Right ventricle myocardium inferior (tissue), 1 donor: ENCODE measurements at places on chromosomes 5 and 9.

DNA sequence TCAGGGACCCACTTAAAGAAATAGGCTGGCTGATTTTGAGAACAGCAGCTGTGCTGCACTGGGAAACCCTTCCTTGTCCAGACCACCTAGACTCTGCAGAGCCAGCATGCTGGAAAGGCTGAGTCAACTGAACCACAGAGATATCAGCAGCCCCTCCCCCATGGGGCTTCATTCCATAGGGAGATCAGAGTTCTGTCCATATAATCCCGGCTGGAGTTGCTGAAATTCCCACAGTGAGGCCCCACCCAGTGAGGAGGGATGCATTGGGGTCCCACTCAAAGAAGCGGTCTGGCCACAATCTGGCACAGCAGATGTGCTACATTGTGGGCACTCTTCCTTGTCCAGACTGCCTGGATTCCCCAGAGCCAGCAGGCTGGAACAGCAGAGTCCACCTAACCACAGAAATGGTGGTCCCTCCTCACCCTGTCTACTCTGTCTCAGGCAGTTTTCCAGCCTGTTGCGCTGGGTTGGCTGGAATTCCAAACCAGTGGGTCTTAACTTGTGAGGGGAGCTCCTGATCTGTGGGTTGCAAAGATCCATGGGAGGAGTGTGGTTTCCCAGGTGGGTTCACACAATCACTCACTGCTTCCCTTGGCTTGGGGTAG, 127.1 kb downstream of the RNF180 start:
- DNase-seq: peak; percentile 32

- no peak for DNase-seq
These were observed 340.5 kb downstream of the ARHGEF28 start for GRCh38 chr5:73966451-73966850.

DNA sequence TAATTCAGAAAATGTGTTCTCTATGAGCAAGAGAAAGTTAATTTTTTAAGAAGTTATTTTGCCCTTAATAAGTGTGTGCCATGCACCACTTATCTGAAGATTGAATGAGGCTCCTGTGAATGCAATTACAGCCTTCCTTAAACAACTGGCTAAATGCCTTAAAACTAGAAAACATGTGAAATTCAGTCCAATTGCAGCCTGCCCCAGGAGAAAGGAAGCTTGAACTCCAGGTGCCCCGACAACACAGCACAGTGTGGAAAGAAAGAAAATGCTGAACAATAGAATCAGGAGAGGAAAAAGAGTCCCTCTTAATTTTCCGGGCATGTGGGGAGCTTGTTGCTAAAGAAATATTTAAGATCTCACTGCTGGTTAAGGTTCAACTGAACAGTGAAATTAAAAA, 8.8 kb downstream of the LHFPL2 start:
- DNase-seq: no peak

- peak; percentile 32 for DNase-seq
These were observed 12.7 kb downstream of the BRD3 start for GRCh38 chr9:134054891-134055811.

GRCh38 chr5:140420665-140421361, 19.2 kb downstream of the ANKHD1 start:
- DNase-seq: no peak

DNA sequence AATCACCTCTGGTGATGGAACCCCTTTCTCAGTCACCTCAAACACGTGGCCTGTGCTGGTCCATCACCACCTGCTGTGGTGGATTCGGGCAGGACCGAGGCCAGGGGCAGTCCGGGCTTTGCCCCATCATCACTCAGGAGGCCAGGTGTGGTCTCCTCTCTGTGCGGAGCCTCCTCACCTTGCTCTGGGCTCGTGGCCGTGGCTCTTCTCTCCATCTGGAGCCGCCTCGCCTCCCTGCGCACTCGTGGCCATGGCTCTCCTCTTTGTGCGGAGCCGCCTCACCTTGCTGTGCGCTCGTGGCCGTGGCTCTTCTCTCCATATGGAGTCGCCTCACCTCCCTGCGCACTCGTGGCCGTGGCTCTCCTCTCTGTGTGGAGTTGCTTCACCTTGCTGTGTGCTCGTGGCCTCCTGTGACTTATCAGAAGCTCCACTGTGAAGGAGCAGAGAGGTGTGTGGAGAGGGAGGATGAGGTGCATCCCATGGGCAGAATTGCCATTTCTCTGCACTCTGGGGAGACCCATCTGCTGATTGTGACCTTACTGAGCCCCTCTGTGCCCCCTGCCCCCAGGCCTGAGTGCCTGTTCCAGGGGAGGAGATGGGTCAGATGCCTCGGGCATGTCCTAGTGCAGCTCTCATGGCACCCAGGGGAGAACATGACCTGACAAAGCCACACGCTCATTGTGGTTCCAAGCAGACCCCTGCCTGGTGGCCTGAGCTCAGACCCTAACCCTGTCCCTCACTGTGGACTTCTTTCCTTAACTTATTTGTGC, 276.6 kb upstream of the IRX2 start:
- no peak for DNase-seq

GRCh38 chr9:128143525-128144238, 5.6 kb upstream of the LCN2 start:
- peak; percentile 21 for DNase-seq

GRCh38 chr5:36027711-36028110, 36.5 kb upstream of the UGT3A1 start:
- DNase-seq: no peak

DNA sequence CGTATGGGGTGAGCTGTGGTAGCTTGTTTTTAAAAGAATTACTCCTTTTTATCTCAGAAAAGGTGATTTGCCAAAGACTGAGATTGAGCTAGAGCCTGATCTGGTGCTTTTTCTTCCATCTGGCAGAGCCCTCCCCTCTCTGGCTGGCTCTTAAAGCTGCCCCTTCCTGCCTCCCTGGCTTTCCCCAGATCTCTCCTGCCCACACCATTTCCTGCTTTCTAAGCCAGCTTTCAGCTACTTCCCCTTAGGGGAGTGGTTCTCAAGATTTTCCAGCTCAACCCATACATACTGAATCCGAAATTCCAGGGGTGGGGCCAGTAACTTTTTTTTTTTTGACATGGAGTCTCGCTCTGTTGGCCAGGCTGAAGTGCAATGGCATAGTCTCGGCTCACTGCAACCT, 4.8 kb upstream of the ACOT12 start:
- no peak for DNase-seq

DNA sequence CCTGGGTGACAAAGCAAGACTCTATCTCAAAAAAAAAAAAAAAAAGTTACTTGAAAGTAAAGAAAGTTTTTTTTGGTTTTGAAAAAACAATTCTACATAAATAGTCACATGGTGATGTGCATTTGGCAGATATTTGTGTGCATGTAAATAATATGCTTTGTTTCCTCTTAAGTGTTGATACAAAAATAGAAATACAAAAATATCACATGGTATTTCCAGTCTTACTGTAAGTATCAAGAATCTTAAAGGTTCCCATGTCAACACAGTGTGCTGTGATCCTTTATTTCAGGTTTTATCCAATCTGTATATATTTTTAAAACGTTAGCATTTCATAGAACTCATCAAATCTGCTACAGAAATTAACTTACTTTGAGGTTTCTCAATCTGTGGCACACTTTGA, 521.9 kb downstream of the TLE4 start:
- DNase-seq: no peak

DNA sequence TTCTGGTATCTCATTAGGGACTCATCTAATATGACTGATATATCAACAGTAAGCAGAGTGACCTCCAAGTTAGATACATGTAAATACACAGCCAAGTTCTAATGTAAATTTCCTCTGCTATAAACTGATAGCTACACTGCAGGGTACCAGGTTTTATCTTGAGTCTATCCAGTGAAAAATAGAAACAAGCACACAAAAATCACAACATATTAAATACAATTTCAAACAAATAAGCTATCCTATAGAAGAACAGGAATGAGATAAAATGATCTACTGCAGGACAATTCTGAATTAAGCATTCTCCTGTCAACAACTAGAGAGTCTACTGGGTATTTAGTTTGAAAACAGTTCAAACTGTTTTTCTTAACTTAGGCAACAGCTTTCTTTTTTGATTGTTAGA, 42.7 kb downstream of the NR3C1 start:
- DNase-seq: no peak

- no peak for DNase-seq
These were observed 314.2 kb downstream of the NTRK2 start for GRCh38 chr9:84983749-84984148.

DNA sequence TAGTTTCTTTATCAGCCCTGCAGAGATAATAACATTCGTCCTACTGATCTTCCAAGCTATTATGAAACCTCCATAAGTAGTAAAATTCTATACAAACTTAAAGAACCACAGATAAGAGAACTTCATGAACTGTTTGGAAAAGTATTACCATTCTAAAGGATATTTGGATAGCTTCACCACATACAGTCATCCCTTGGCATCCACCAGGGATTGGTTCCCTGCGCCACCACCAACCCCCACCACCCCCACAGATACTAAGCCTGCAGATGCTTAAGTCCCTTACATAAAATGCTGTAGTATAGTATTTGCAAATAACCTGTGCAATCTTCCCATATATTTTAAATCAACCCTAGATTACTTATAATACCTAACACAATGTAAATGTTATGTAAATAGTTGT, 61.4 kb upstream of the SHISAL2B start:
- DNase-seq: no peak

DNA sequence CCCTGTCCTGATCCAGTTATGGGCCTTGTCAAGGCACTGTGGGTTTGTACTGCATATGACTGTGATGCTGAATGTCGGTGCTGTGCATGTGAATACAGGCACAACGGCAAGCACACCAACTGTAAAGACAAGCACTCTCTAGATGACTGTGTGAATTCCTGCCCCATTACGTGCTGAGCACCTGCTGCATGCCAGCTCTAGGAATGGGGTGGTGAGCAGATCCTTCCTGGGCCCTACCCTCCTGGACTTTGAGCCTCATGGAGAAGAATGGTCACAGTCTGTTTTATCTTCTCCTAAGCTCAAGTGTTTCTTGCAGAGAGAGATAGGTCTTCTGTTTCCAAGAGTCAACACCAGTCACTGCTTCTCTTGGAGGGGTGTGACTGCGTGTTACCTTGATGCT, 56.0 kb upstream of the RARS1 start:
- DNase-seq: no peak

- DNase-seq: peak; percentile 98
These were observed at the start of gene MRPL36 for GRCh38 chr5:1799602-1800471. Gene MRPL36, minus strand, starts transcription at chr5:1799837. Its CDS starts 902 bp downstream, at chr5:1798935.

GRCh38 chr9:89592213-89592815, 12.5 kb upstream of the GADD45G start:
- no peak for DNase-seq

DNA sequence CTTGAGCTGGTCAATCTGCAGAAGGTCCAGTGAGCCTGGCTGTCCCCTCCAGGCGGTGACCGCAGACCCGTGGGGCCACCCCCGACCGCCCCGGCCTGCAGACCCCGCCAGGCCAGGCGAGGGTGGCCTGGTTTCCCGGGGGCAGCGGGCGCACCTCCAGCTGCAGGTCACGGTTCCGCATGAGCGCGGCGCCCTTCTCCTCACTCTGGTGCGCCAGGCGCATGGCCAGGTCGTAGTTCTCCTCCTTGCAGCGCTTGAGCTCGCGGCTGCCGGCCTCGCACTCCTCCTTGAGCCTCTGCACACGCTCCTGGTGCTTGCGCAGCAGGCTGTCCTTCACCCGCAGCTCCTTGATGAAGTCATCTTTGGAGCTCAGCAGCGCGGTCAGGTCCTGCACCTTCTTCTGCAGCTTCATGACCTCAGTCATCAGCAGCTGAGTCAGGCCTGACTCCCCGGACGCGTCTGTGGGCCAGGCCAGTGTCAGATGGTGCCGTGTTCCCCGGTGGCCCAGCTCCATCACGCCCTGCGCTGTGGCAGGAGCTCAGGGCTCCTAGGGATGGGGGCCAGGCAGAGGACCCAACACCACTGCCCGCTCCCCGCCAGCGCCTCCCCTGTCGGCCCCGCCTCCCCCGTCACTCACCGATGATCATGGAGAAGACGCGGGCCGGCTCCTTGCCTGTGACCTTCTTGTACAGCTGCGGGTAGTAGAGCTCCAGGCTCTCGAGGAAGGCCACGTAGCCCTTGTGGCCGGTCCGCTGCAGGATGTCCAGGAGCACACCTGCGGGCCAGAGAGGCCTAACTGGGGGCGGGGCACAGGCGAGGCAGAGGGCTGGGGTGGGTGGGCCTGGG, 2.6 kb downstream of the CARD9 start:
- DNase-seq: no peak

DNA sequence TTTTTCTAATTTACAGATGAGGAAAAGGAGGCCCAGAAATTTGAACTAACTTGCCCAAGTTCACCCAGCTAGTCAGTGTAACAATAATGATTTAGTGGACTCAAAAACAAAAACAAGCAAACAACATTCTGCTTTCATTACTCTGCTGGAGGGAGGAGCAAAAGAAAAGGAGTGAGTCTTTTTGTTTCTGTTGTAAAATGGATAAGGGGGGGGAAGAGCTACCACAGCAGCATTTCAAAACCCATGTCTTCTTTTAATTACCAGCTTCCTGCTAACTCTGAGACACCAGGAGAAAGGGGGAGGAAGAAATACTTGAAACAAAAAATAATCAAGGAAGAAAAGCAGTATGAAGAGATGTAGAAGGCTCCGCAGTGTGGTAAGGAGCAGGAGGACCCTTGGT, 39.2 kb upstream of the EQTN start:
- DNase-seq: no peak

- no peak for DNase-seq
These were observed 8.4 kb downstream of the SPEF2 start for GRCh38 chr5:35626108-35626507.

DNA sequence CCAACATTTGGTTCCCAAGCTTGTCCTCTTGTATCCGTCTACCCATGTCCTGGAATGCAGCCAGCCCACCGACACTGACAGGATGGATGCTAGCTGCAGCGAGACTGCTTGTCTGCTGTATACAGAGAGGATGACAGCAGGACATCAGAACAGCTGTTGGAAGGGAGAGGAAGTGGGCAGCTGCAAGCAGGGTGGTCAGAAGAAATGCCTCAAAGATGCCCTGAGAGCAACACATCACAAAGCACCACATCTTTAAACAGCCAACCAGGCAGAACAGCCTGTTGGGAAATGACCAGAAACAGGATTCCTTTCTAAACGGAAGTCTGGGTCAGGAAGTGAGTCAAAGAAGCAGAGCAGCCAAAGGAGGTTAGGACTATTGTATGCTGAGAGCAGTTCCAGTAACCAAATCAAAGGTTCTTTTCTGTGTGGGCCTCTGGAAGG, 219.1 kb downstream of the NDUFS4 start:
- DNase-seq: no peak

DNA sequence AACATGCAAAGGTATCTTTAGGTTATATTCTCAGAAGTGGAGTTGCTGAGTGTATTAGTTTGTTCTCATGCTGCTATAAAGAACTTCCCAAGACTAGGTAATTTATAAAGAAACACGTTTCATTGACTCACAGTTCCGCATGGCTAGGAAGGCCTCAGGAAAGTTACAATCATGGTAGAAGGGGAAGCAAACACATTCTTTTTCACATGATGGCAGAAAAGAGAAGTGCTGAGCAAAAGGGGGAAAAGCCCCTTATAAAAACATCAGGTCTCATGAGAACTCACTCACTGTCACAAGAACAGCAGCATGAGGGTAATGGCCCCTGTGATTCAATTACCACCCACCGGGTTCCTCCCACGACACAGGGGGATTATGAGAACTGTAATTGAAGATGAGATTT, 163.6 kb upstream of the PRLR start:
- DNase-seq: no peak
